ENCODE measurements at places on chromosomes 6 and 20. TPM values are rescaled to one million over a fixed set of nuclear protein-coding genes. Genes with fewer than 3 reads are reported as not detected.

DNA sequence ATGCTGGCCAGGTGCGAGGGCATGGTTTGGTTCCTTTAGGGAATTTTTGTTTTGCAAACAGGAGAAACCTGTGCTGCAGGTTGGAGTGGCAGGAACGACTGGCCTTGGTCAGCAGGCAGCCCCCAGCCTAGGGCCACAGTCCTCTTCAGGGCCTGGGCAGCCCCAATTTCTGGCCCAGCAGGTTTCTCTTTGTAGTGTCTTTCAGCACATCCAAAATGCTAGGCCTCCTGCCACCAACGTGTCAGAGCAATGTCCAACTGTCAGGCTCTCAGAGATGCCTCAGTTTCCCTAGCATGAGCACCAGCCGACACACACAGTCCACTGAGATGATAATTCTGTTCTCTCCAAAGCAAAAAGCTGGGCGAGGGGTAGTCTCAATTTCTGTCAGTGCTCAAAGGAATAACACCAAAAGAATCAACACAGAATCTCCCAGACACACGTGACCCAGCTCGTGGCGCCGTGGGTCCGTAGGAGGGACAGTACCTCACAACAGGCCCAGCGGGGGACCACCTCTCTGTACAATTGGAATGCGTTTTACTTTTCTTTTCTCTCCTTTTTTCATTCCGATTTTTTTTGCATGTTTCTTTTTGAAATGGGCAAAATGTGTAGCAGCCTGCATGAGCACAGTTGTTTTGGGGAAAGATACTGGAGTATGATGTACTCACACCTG, 125.9 kb downstream of the TAF4 start:
- no peak for DNase-seq

Gene VAPB
- total RNA-seq, result 55.5 TPM

Gene PRSS16
- total RNA-seq, result 6.1 TPM

Gene SCUBE3
- total RNA-seq, result 1.2 TPM

Gene MAS1
- not detected for total RNA-seq

DNA sequence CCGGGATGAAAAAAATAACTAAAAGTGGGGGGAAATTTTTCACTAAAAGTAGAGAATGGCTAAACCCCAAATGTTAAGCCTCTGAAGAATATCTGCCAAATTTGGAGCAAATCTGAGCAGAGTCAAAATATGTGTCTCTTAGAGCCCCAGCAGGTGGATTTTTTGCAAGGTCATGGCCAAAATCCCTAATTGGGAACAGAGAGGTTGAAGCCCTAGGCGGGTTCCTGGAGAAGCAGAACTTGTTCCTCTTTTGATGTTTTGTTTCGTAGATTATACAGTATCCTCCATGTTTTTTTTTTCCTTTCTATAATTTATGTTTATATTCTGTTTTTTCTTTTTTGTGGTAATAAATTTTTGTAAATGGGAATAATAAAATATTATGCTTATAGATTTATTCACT, 94.4 kb downstream of the PLCB4 start:
- DNase-seq, result no peak

- no peak for DNase-seq
Measured at GRCh38 chr6:12363651-12364381, 73.7 kb downstream of the EDN1 start.

GRCh38 chr20:40223810-40224209, 465.2 kb downstream of the MAFB start:
- no peak for DNase-seq

Gene SYCP2L
- total RNA-seq, result 8.1 TPM

DNA sequence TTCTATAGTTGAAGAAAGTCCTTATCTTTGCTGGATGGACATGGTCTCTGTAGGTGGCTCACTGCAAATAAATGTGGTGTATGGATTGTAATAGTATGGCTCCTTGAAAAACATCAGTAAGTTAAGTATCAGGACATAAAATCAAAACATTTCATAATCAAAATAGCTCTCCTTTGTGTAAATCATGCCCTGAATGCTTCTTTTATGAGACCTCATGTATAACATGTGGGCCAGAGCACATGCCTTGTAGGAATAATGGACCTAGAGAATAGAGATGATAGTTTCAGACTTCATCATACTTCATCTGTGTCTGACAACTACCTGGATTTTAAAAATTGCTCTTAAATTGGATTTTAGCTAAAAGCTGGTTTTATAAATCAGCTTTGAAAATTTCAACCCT, 159.9 kb downstream of the ASCC3 start:
- DNase-seq, result no peak

- no peak for DNase-seq
Measured at GRCh38 chr20:5932796-5933195, 17.5 kb downstream of the TRMT6 start.

DNA sequence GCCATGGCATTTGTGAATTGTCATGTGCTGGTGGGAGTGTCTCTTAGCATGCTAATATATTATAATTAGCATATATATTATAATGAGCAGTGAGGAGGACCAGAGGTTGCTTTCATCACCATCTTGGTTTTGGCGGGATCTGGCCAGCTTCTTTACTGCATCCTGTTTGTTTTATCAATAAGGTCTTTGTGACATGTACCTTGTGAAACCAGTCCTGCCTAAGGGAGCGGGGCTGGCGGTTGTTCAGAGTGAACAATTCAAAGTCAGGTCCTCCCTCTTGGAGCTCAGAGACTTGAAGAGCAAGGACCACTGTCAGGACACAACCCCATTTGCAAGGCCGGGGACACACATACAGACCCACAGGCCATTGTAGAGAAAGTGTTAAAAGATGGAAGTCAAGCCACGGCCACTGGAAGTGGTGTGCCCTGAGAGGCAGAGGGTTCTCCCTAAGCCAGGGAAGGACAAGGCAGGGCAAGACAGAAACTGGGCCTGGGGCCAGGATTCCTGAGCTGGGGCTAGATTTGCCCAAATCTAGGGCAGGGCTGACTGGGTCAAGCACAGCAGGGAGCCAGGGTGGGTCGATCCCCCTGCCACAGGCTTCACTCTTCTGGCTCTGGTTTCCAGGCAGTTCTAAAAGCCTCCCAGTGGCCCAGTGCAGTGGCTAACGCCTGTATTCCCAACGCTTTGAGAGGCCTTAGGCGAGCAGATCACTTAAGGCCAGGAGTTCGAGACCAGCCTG, 14.2 kb downstream of the SLC52A3 start:
- no peak for DNase-seq

GRCh38 chr6:5179917-5180316, 80.8 kb downstream of the LYRM4 start:
- DNase-seq, result no peak

Gene LZTS3
- 6.1 TPM for total RNA-seq

DNA sequence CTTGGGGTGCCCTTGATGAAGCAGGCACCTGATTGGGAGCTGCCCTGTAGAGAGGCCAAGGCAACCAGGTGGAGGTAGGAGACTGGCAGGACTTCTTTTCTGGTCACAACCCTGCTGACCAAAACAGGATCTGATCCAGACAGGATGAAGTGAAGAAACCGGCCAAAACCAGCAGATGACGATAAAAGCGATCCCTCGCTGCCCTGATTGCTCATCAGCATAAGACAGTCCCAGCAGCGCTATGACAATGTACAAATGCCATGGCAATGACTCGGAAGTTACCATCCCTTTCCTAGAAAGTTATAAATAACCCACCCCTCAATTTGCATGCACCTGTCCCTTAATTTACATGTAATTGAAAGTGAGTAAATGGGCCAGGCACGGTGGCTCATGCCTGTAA, 88.4 kb upstream of the PDE10A start:
- no peak for DNase-seq

GRCh38 chr20:63689046-63690002, 7.1 kb upstream of the TNFRSF6B start:
- no peak for DNase-seq

DNA sequence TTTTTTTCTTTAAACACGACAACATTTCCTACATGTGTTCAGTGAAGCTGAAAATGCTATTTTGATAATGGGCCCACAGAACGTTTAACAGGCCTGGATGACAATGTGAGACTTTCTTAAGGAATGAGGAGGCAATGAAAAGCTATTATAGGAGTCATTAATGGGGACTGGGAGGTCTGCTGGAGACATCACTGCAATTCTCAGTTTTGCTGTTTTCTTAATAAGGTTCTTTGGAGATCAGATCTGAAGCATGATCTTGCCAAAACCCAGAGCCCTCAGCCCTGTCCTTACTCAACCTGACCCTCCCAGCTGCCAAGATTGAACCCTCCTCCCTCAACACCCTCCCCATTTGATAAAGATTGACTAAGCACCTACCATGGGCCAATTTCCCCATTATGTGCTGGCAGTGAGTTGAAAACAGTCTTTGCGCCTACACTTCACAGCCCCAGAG, 353.1 kb downstream of the MAFB start:
- DNase-seq, result no peak

Gene ZNF831
- 0.56 TPM for total RNA-seq

DNA sequence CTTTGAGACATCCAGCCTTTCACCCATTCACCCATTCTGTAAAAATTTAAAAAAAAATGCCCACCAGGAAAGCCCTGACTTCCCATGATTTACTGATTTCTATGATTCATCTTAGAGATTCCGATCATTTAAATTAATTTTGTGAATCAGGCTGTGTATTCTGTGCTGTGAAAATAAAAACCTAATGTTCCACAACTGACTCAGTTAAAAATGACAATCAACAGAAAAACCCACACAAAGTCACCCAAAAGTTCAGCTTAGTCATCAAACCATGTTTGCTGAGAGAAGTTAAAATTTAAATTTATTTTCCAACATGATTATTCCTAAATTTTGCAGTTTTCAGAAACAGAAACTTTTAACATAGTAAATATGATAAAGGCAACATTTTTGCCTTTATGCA, 509.9 kb downstream of the TENT5A start:
- no peak for DNase-seq

GRCh38 chr20:58078741-58079522, 149.5 kb downstream of the ANKRD60 start:
- DNase-seq, result no peak

- DNase-seq, result no peak
Measured at GRCh38 chr6:80938131-80938530, 814.4 kb downstream of the TENT5A start.

GRCh38 chr6:119077643-119078375, 655 bp downstream of the FAM184A start:
- DNase-seq, result peak; percentile 41

Gene TRIM15
- not detected for total RNA-seq

Gene SLC52A3
- 2.9 TPM for total RNA-seq

DNA sequence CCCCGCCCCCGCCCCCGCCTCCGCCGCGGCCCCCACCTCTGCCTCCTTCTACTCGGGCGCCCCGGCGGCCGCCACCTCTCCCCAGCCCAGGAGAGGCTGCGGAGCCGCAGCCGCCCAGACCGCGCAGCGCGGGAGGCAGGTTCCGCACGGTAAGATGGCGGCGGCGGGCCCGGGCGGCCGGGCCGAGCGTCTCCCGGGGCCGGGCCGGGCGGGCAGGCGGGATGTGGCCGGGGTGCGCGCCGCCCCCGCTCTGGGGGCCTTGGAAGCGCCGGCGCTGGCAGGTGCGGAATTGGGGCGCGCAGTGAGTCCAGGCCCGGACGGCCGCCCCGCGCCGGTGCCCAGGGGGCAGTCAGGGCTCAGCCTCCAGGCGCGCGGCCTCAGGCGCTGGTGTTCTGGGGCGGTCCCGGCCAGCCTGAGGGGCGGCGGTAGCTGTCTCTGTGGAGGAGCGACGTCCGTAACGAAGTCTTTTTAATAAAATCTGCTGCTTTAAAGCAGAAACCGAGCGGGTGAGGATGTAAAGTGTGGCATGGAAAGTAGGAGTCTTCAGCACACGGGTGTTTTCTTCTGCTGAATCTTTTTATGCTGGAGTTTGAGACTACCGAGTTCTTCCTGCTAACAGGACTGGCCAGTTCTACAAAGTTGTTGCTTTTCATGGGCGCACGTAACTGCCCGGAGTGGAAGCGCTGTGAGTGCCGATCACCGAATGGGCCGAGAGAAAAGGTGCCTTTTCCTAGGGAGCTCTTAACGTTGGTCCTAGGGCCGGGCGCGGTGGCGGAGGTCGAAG, at the start of gene GID8:
Gene GID8 (plus strand): TSS at position 43 of the 784 bp plus-strand sequence. CDS start 3,356 bp downstream, outside the sequence.
- DNase-seq, result peak; percentile 59

Gene WFDC10A
- total RNA-seq, result not detected

DNA sequence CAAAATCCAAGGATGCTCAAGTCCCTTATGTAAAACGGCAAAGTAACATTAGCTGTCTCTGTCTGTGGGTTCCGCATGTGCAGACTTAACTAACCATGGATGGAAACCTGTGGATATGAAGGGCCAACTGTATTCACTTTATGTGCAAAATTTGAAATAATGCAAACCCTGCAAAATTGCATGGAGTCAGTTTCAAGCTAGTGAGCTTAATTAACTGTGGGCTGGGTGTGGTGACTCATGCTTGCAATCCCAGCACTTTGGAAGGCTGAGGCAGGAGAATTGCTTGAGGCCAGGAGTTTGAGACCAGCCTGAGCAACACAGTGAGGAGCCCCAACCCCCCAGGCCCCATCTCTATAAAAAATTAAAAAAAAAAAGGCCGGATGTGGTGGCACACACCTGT, 81.4 kb downstream of the ANKS1A start:
- no peak for DNase-seq

Gene CENPQ
- 7.5 TPM for total RNA-seq

GRCh38 chr6:151148111-151148510, 91.7 kb upstream of the AKAP12 start:
- DNase-seq, result no peak

- DNase-seq, result no peak
Measured at GRCh38 chr6:165456286-165456685, 146.9 kb upstream of the C6orf118 start.

DNA sequence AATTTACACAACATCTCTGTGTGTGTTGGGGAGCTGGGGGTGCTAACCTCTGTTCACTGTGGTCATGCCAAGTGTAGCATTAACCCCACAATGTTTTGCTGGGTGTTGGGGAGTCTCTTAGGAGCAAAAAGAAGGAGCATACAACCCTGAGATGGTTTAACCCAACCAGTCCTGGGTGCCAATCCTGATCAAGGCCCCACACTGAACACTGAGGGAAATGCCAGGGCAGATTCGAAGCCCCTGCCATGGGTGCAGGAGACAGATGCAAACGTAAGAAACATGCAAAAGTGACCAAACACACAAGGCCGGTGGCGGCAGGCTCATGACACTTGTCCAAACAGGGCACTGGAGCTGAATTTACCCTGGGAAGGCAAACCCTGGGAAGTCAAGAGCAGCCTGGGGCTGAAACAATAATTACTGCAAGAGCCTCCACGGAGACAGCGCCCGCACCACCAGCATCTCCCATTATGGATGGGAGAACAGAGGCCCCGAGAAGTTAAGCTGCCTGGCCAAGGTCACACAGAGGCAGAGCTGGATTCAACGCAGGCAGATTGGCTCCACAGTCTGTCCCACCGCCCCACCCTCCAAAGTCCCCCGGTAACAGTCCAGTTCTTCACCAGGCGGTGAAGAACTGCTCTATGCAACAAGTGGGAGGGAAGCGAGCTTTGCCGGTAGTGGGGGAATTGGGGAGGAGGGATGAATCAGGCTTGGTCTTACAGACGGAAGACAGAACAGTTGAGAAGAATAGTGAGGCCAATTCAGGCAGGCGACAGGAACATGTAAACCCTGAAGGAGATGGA, 8.5 kb downstream of the ACSS1 start:
- no peak for DNase-seq
